ENCODE measurements at places on chromosomes 6 and 20.

DNA sequence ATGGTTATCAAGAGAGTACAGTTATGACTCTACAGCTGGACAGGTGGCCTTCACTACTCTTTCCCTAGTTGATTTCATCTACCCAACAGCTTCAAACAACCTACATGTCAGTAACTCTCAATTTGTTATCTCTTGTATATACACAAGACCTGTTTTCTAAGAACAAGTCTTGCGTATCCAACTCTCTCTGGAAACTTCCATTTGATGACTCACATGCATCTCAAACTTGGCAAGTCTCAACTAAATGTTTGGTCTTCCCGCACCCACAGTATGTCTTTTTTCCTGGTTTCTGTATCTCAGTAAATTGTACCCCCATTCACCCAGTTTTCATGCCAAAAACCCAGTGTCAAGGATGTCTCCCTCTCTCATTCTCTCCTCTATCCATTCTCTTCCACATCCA, 97.7 kb downstream of the BTBD9 start:
- peak; percentile 62 for DNase-seq

DNA sequence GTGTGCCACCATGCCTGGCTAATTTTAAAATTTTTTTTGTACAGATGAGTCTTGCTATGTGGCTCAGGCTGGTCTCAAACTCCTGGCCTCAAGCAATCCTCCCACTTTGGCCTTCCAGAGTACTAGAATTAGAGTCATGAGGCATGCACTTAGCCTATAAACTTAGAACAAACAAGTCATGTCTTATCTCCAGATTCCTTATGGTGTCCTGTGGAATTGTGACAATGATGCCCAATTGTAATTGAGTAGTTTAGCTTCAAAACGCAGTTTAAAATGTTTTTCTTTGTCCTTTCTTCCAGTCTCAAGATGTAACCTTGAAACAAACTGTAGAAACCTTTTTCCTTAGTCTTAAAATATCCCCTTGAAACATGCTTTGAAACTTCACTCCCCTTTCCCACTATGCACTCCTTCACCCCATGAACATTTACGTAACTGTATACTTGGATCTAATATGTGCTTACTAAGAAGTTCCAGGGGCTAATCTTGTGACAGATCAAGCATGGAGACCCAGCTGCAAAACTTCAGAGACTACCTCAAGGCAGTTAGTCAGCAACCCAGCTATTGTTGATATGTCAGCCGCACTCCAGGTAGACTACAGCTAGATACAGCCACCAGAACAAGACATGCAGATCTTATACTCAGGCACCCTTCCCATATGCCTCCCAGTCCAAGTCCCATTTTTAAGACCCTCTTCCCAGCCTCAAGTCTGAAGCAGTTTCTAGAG, 46.2 kb downstream of the MAN1A1 start:
- no peak for DNase-seq

DNA sequence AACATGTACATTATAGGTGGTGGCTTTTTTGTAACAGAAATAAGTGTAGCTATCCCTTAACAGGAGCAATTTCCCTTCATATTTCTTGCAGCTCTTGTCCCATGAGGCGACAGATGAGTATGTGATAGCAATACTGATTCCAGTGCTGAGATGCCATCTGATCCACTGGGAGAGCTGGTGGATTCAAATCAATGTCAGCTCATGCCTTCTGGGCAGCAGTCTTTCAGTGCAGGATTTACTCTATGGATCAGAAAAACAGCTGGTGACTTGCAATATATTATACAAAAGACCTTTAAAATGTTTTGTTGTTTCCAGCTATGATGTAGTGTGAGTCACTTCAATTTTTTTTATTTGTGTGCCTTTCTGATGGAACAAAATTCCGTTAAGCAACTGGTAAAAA, 259.9 kb upstream of the SASH1 start:
- no peak for DNase-seq

DNA sequence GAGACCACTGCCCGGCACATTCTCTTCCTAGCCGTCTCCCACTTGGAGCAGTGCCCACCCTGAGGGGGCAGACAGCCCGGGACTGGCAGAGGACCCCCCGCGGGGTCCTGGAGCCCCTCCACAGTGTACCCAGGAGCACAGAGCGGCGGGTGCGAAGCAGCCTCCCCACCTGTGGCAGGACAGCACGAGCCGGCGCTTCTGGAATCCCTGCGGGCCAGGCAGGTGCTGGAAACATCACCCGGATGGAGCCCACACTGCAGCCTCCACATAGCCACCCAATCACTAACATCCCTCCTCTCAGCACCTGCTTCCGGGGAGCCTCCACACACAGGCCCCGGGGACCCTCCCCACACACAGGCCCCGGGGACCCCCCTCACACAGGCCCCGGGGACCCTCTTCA, 18.7 kb downstream of the GATA5 start:
- no peak for DNase-seq

- no peak for DNase-seq
These were observed 123.1 kb downstream of the MRPL14 start for GRCh38 chr6:44004136-44004535.

GRCh38 chr20:17848249-17849048, 120.1 kb downstream of the SNX5 start:
- no peak for DNase-seq

- DNase-seq: peak; percentile 40
These were observed 28.9 kb upstream of the MTRF1L start for GRCh38 chr6:153031335-153031955.

GRCh38 chr6:32189069-32189741, 797 bp downstream of the PBX2 start:
- no peak for DNase-seq

- DNase-seq: no peak
These were observed 48.1 kb downstream of the PSMG4 start for GRCh38 chr6:3306848-3307247.

DNA sequence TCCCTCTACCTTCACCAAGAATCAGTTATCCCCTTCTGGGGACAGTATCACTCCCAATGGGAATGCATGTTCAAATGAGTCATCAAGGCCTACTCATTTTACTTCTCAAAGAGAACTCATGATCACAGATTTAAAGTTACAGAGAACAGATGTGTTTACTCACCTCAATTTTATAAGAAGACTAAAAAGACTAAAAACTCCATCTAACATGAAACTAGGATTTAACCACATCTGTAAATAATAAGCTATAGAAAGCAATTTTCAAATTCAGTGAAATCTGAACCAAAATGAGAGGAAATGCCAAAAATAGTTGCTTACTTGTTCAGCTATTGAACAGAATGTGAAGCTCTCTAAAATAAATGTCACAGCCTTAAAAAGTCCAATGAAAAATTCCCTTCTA, 300.1 kb upstream of the KCNQ5 start:
- DNase-seq: peak; percentile 4

- DNase-seq: no peak
These were observed 172.3 kb downstream of the TMEM242 start for GRCh38 chr6:157151029-157151428.

DNA sequence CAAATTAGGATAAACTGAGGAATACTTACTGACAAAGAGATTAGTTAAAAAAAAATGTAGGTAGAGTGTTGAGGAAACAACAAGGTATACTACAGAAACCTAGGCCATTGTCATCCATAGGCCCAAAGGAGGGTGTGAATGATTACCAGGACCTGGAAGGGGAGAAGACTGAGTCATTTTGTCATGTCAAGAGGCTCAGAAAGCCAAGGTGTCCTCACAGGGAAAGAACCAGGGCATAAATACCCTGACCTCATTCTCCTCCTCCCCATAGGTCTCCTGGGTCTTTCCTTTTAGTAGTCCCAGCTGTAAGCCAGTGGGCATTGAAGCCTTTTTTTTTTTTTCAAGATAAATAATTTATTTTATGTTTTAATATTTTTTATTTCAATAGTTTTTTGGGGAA, 582.1 kb upstream of the JAG1 start:
- DNase-seq: no peak

GRCh38 chr6:128532827-128533226, 12.4 kb upstream of the PTPRK start:
- no peak for DNase-seq
